ENCODE measurements at places on chromosomes 3 and 15.

GRCh38 chr15:55628369-55628730, 40.2 kb upstream of the PYGO1 start:
- no peak for DNase-seq

- peak; percentile 28 for DNase-seq
Observed at GRCh38 chr3:188956839-188957489, 214.8 kb upstream of the TPRG1 start.

DNA sequence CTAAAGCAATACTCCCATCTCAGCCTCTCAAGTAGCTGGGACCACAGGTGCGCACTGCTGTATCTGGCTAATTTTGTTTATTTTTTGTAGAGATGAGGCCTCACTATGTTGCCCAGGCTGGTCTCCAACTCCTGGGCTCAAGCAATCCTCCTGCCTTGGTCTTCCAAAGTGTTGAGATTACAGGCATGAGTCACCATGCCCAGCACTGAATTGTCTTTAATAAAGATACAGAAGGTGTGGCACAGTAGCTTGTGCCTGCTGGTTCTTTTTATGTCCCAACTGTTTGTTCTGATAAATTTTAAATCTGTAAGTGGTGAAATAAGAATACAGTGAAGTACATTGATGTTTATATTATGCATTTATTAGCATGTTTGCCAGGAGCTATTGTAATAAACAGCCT, 20.6 kb upstream of the TRAK1 start:
- no peak for DNase-seq

GRCh38 chr3:64450396-64450956, 225.2 kb upstream of the PRICKLE2 start:
- no peak for DNase-seq

GRCh38 chr3:182713743-182714517, 79.4 kb upstream of the ATP11B start:
- no peak for DNase-seq

DNA sequence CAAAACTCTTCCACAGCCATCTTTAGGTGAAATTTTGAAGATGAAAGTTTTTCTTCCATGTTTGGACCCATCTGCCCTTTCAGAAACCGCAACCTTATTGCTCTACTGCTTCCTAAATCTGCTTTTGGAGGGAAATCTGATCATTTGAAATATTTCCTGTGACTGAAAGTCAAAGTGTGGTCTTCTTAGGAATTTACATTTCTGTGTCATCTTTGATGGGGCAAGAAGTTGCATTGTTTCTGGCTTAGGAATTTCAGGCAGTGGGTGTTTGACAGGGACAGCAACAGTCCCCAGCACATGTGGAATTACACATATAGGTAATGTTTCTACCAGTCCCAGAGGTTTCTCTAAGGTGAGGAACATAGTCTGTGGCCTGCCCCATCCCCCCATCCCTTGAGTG, 5.3 kb upstream of the TYRO3 start:
- no peak for DNase-seq

DNA sequence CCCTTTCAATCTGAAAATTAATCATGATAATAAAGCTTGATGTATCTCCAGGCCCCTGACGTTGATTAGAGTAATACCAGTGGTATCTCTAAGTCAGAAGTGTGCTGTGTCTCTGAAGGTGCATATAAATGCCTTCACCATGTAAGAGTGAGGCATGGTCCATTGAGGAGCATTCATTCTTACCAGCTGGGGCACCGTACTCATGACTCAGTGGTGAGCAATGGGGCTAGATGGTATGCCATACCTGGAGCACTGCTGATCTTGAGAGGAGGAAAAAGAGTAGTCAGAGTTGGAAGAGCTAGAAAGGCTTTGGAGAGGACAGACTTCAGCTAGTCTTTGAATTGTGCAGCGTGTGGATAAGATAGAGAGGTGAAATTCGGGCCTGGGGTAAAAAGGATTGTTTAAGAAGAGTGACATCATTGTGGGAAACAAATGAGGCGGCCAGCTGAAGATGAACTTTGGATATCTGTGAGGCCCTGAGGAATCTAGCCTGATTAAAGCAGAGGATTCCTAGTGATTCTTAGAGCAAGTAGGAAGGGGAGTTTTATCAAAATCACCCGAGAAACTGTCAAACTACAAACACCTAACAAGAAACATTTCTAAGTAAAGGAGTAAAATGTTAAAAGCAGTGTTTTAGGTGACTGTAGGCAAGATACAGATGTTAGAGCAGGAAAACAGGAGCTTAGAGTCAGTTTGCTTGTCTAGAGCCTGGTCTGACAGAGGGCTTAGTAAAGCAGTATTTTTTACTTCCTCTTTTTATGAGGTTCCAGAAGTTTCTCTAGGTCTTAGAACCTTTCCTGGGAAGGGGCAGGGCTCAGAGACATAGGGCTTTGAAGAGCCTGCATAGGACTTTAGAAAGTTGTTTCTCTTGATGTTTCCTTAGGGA, 13.6 kb downstream of the TMOD3 start:
- no peak for DNase-seq

DNA sequence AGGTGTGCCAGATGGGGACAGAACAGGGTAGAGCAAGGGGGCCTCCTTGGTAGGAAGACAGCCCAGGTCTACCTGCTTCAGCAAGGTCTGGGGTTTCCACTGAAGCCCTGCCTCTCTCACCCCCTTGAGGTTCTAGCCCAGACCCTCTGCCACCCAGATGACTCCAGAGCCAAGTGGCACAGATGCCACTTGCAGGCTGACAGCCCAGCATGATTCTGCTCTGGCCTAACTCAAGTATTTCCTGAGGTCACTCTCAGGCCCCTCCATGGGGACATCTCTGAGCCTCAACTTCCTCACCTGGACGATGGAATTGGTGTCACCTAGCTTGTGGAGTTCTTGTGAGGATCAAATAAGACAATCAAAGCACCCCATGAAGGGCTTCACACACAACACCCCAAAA, 23.9 kb downstream of the PLXNB1 start:
- DNase-seq: no peak

GRCh38 chr15:50968353-50968752, 59.9 kb downstream of the AP4E1 start:
- DNase-seq: no peak

- DNase-seq: no peak
Observed at GRCh38 chr3:105606016-105606415, 239.3 kb downstream of the ALCAM start.

DNA sequence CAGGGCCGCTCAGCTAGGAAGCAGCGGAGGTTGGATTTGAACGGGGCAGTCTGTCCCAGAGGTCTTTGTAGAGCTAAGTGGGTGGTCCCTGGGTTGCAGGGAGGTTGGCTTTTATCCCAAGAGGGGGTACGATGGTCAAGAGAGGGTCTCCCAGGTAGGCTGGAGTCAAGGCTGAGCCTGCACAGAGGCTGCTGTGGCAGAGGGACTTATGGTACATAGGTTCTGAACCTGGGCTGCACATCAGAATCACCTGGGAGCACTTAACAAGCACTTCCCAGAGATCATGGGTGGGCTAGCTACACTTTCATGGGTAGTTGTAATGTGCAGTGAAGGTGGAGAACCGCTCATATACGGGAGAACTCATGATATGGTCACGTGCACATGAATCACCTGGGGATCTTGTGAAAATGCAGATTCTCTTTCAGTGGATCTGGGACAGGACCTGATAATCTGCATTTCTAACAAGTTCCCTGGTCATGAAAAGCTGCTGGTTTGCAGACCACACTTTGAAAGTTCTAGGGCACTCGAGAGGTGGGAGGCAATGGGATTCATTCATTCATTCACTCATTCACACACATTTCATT, 2.9 kb upstream of the RASGRF1 start:
- DNase-seq: no peak

DNA sequence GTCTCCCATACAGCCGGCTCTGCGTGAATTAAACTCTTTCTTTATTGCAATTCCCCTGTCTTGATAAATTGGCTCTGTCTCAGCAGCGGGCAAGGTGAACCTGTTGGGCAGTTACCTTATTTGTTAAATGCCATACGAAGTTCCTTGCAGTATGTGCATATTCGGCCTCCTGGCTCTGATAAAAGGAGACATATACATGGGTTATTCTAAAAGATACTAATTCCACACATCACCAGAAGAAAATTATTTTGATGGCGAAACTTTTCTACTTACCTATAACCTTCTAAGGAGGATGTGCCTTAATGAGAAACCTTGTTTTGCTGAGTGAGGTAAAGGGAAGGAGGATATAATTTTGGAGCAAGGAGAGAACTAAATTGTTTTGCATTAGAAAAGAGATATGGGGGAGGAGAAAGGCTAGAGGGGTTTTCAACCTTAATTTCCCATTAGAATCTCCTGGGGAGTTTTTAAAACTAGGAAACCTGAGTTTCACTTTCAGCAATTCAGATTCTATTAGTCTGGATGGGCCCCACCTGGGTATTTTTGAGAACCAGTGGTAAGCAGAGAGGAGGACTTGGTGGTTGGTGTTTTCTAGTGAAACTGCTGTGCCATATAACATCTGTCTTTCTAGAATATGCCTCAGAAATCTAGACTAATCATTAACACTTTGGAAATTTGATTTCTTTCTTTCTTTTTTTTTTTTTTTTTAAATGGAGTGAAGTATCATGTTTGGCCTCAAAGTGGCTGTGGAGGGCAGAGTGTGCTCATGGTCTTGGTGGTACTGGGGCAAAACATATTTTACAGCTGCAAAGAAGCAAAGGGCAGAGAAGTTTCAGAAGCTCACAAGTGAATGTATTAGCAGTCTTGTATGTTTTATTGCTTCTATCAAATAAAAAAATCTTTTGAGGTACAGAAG, 23.0 kb downstream of the NANOGP8 start:
- no peak for DNase-seq

- no peak for DNase-seq
Observed at GRCh38 chr3:127103080-127103479, 89.9 kb upstream of the PRR23E start.

- DNase-seq: no peak
Observed at GRCh38 chr3:177751770-177752169, 554.5 kb upstream of the TBL1XR1 start.

- DNase-seq: no peak
Observed at GRCh38 chr3:185420762-185421161, 57.8 kb downstream of the MAP3K13 start.

- DNase-seq: no peak
Observed at GRCh38 chr3:150341891-150342290, 66.2 kb upstream of the TSC22D2 start.
